Fibroblast of the conjunctiva (primary cell): ENCODE measurements at places on chromosomes 12 and 14.

- no peak for DNase-seq
These were observed 71.9 kb downstream of the CRACR2A start for GRCh38 chr12:3680919-3681594.

- no peak for DNase-seq
These were observed 210.4 kb downstream of the CHST11 start for GRCh38 chr12:104667139-104667538.

- DNase-seq = peak; percentile 84
These were observed 267.1 kb upstream of the RGS6 start for GRCh38 chr14:71665157-71665556.

DNA sequence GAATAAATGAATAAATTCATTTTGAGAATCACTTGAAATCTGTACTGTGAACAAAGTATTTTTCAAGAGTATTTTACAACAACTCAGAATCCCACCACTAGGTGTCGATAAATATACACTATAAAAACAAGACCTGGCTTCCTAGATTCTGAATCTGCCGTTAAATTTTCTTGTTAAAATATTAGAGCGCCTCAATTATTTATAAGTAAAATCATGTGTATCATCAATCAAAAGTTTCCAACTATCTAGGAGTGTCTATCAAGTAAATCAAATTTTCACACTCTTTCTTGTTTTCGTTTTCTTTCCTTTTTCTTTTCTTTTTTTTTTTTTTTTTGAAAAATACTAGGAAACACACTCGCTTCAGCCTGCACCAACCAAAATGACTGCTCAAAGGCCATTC lies 179.2 kb upstream of the DCN start:
- DNase-seq = no peak

- DNase-seq = no peak
These were observed 182.7 kb upstream of the E2F7 start for GRCh38 chr12:77248036-77248435.

DNA sequence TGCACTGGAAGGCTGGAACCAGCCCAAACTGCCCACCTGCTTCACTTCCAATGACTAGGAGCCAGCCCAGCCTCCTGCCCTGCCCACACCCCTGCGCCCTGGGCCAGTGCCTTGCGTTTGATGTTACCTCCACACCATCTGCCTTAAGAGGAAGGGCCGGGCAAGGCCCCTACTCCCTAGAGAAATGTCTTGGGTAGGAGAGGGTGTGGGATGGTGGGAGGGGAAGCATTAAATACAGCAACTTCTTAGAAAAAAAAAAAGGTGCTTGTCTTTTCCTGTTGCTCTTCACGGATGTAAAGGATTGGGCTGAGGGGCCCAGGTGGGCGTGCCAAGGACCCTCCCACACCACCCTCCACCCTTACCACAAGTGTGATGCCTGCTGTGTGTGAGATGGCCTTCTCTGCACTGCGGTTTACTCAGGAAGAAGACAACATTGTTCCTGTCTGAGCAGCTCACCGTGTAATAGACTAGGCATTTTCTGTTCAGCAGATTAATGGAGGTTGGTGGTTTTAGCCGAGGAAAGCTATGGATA lies 99.9 kb downstream of the NINJ2 start:
- DNase-seq = no peak

- DNase-seq = no peak
These were observed 21.6 kb downstream of the GALNT6 start for GRCh38 chr12:51369581-51369980.

DNA sequence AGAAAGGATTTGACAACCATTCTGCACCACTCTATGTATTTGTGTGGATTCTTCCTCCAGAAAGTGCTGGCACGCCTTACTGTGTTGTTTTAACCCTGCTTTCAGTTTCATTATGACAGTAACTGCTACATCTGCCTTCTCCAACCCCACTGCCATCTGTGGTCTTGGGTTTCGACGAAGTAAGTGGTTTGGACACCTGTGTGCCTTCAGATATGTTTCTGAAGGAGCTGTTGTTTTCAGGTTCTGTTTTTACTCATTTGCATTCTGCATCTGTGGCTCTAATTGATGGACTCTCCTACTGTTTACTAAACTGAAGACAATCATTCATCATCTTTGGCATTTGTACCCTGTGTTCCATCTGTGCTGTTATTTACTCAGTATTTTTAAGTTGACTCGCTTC lies 4.1 kb downstream of the TSHR start:
- no peak for DNase-seq

DNA sequence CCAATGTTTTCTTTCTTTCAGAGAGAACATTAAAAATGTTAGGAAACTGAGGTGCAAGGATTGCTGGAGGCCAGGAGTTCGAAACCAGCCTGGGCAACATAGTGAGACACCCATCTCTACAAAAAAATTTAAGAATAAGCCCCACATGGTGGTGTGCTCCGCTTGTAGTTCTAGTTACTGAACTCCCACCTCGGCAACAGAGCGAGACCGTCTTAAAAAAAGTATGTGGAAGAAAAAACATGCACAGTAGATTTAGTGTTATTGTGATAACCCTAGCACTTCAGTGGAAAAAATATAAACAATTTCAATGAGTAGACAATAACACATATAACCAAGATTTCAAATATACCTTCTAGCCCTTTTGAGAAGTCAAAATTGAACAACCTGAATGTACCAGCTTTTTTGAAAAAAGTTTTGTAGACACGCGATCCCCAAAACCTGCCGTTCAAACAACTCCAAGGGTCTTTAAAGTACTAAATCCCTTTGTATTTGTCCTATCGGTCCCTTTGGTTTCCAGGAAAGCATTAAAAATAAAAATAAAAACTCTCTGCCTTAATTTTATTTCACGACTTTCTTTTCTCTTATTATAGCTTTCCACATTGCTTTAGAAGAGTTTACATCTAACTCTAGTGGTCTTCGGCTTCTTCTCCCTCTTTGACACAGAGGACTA lies 1.0 kb upstream of the ANO6 start:
- DNase-seq = no peak

- DNase-seq = no peak
These were observed 49.4 kb downstream of the PROX2 start for GRCh38 chr14:74826574-74826973.

DNA sequence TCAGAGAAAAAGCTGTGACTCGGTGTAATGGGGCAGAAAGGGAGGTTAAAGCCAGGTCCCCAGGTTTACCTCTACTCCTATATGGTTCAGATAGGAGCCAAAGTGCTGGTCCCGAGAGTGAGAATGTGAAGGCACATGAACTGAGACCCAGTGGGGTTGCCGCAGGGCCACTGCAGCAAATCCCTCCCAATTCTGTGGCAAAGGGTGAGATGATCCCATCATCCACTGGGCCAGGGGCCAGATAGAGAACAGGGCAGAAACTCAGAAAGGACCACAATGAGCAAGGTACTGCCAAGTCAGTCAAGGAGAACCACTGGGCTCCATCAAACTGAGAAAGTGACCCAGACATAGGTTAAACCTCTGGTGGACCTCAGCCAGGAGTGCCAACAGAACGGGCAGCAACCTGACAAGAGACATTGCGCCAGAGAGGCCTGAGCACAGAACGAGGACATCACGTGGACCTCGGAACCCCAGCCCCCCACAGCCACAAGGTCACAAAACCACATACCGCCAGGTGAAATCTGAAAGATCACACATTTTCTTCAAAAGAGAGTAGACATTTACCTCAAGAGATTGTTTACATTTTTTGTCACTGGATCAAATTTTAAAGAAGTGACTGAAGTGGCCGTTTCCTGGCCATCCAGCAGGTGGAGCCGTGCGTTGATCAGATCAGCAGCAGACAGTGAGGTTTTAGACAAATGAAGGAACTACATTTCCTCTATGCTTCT lies 20.5 kb upstream of the ITPR2 start:
- DNase-seq = peak; percentile 51
